M059J (cell line): ENCODE measurements at places on chromosomes 2 and 18. TPM values are rescaled to one million over a fixed set of nuclear protein-coding genes. Genes with fewer than 3 reads are reported as not detected.

ACMSD gene
- not detected in 2 replicates for total RNA-seq

ALK gene
- total RNA-seq, result 0.37 TPM in 1 of 2 replicates, not detected in the other

DCDC2C gene
- total RNA-seq, result not detected in 2 replicates

CNDP1 gene
- not detected in 2 replicates for total RNA-seq

FLACC1 gene
- 0.27 TPM in 1 of 2 replicates, not detected in the other for total RNA-seq

KIF5C gene
- 0.54 and 1.3 TPM in 2 replicates for total RNA-seq

CD8B2 gene
- 0.10 TPM in 1 of 2 replicates, not detected in the other for total RNA-seq

CAPN13 gene
- not detected in 2 replicates for total RNA-seq

CCDC74B gene
- 4.2 and 5.8 TPM in 2 replicates for total RNA-seq

- DNase-seq, result peak; percentile 92
These were observed 79.4 kb downstream of the SLC4A3 start for GRCh38 chr2:219706823-219707281.

DNA sequence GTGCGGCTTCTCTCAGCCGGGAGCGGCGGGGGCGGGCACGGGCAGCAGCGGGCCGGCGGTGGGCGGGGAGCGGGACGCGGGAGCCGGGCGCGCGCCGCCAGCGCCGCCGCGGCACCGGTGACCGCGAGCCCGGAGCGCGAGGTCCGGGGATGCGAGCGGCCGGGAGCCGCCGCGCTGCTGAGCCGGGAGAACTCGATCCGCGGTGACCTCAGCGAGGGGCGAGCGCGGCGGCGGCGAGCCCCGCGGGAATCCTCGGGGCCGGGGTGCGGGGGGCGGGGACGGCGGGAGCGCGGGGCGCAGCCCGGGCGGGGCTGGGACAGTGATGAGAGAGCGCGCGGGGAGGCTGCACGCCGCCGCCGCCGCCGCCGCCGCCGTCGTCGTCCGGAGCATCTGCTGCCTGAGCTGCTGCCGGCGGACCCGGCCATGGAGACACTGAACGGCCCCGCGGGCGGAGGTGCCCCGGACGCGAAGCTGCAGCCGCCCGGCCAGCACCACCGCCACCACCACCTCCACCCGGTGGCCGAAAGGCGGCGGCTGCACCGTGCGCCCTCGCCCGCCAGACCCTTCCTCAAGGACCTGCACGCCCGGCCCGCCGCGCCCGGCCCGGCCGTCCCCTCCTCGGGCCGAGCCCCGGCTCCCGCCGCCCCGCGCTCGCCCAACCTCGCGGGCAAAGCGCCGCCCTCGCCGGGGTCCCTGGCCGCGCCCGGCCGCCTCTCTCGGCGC is at the start of gene MTCL1:
Gene MTCL1 (plus strand): TSS at position 319 of the 723 bp plus-strand sequence. CDS start 105 bp downstream, at position 424.
- peak; percentile 62 for DNase-seq

- no peak for DNase-seq
These were observed 25.8 kb downstream of the XDH start for GRCh38 chr2:31388736-31389135.

GRCh38 chr18:78992041-78993011 is 12.7 kb downstream of the SALL3 start:
- no peak for DNase-seq

- peak; percentile 10 for DNase-seq
These were observed 1049.3 kb upstream of the CDH2 start for GRCh38 chr18:29226213-29226612.

GRCh38 chr2:14255135-14255820 is 377.2 kb upstream of the LRATD1 start:
- DNase-seq, result no peak

DNA sequence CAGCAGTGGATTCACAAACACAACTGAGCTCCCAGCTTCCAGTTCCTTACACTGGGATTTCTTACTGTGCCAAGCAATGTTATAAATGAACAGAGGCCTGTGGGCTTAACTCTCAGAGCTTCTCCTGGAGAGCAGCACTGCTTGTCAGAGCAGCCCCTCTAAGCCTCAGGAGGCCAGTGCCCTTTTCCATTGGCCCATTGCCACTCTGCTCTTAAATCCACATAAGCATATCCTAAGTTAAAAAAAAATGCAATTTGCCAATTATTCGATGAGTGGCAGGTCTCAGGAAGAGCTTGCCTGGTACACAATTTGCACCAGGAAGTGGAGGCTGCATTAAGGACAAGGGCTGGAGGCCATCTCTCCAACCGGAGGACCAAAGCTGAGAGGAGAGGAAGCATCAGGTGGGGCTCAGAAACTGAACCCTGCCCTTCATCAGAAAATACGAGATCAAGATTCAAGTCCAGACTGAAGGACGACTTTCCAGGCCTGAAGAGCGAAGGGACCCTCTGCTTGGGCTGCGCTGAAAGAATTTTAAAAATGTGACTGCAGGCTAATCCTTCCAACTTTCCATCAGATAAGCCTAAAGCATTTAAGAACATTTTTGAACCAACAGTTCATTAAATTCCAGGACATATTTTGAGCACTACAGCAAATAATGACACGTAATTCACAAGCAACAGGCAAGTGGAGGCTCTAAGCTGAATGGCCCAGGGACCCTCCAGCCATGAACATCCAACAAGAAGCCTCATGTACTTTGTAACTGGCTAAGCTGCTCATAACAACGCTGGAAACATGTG is 28.4 kb upstream of the PXDN start:
- no peak for DNase-seq

GRCh38 chr2:70975237-70975636 is 3.2 kb upstream of the ANKRD53 start:
- DNase-seq, result no peak

- no peak for DNase-seq
These were observed 47.0 kb upstream of the MAP3K20 start for GRCh38 chr2:173028671-173029070.

GRCh38 chr2:215833531-215834162 is 179.7 kb downstream of the MREG start:
- DNase-seq, result peak; percentile 65

DNA sequence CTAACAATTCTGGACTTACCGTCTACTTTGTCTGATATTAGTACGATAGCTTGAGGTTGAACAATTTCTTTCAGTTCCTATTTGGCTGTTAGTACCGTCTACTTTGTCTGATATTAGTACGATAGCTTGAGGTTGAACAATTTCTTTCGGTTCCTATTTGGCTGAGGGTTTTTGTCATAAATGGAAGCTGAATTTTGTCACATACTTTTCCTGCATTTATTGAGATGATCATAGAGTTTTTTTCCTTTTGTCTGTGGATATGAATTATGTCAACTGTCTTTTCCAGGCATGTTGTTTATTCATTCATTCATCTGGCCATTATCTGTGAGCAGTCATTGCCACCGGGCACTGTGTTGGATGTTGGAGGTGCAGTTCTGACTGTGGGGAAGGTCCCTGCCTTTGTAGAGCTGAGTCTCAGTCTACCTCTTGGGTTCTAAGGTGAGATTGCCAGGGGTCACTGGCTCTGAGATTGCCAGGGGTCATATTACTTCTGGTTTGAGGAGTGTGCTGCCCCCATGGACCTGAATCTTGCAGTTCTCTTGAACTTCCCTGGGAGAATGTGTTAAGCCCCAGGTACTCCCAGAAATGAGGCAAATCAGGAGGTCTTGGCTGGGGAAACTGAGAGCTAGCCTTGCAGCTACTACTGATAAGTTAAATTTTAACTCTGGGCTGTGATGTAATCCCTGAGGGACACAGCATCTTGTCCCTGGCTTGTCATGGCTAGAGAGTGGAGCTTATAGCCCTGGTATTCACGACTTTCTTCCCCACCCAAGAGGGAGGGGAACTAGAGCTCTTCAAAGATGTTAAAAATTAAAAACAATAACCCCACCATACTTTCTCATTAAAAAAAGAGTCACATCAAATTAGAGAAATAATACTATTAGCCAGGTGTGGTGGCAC is 89.1 kb upstream of the MBOAT2 start:
- DNase-seq, result no peak

GRCh38 chr2:229169751-229170150 is 101.3 kb downstream of the PID1 start:
- DNase-seq, result no peak

- no peak for DNase-seq
These were observed 141.2 kb downstream of the MYCN start for GRCh38 chr2:16081316-16082200.

DNA sequence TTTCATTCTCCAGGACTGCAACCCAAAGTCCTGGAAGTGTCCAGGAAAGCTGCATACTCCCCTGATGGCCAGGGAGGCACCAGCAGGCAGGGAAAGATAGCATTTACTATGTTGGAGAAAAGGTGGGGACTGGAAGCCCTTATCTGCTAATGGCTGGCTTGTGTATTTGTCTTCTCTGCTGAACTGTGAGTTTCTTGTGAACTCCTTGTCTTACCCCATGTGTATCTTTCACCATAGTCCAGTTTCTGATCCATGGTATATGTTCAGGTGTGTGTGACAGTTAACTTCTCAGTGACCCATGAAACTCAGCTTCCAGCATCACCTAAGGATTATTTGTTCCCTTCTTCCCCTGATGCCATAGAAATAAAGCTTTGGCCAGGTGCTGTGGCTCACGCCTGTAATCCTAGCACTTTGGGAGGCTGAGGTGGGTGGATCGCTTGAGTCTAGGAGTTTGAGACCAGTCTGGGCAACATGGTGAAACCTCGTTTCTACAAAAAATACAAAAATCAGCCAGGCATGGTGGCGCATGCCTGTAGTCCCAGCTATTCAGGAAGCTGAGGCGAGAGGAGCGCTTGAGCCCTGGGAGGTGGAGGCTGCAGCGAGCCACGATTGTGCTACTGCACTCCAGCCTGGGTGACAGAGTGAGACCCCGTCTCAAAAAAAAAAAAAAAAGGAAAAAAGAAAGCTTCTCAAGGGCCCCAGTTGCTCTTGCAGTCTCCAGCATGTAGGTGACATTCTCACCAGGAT is 112.8 kb upstream of the MAP4K3 start:
- DNase-seq, result no peak

DNA sequence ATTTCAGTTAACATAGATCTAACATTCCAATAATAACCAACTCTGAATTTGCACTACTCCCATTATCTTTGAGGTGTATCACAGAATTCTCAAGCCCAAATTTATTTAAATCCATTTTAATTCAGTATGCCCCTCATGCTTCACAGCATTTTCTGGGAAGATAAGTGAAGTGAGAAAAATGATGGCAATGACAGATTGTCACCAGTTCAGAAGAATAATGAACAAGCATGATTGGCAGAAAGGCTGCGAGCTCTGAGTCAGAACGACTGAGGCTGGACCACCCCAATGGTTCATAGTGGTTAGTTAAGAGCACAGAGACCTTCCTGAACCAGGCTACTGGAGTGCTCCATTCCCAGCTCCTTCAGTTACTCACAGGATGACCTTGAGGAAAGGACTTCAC is 4.9 kb downstream of the SPRED2 start:
- DNase-seq, result no peak

GRCh38 chr2:45315861-45316260 is 295.2 kb downstream of the SRBD1 start:
- peak; percentile 61 for DNase-seq

DNA sequence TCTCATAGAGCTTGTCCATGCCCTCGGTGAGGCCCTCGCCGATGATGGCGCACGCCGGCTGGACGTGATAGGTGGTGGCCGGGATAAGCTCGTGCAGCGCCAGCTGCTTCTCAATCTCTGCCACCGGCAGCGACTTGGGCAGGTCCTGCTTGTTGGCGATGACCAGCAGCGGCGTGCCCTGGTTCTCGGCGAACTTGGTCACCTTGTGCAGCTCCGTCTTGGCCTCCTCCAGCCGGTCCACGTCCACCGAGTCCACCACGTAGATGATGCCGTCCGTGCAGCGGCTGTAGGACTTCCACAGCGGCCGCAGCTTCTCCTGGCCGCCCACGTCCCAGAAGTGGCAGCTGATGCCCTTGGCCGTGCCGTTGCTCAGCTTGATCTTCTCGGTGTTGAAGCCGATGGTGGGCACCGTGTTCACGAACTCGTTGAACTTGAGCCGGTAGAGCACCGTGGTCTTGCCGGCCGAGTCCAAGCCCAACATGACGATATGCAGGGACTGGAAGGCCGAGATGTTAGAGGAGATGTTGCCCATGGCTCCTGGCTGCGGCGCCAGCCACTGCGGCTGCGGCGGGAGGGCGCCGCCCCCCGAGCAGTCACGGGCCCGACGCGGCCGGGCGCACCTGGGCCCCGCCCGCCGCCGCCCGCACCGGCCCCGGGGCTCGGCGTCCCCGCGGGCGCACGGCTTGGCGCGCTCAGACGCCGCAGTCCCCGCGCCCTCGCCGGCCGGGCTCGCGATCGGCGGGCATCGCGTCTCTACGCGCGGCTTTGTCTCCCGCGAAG is 636 bp downstream of the ARL4C start:
- DNase-seq, result peak; percentile 53

DNA sequence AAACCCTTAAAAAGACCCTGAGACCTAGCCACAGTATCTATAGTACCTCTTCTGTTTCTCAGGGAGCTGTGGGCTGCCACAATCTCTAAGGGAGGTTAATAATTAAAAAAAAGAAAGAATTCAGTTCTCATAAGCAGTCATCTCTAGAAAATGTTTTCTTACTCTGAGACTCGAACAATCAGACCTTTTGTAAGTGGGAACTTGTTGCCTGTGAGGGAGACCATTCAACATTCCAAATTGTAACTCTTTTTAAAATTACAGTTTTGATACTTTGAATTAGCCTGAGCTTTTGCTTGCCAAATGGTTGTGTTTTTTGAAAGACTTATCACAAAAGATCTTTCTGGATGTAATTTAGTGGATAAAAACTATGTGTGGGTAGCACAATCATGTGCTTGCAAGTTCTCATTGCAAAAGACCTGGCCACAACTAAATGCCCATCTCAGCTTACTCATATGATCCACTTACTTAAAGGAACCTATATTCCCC is 33.3 kb downstream of the IL1R2 start:
- DNase-seq, result no peak

DNA sequence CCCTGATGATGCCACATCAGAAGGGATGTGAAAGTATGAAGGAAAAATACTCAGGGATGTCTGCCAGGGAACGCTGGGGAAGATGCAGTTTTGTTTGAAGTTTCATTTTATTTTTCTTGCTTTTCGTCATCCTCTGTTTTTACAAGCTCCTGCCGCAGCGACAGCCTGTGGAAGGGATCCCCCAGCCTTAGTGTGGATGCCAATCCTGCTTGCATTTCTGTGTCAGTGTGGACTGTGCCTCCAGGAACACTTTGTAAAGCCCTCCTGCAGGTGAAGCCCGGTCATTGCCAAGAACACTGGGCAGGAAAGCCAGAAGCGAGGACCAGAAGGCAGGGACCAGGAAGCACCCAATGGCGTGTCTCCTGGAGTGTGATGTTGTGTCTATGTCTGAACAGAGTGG is 234.3 kb downstream of the SEPTIN10 start:
- no peak for DNase-seq
